ENCODE measurements at places on chromosomes 5 and 9. TPM values are rescaled to one million over a fixed set of nuclear protein-coding genes. Genes with fewer than 3 reads are reported as not detected.

MTREX gene
- 107 TPM for total RNA-seq

PPWD1 gene
- total RNA-seq: 46.9 TPM

PCDHB10 gene
- total RNA-seq: not detected

SLCO4C1 gene
- 0.24 TPM for total RNA-seq

CLIC3 gene
- total RNA-seq: not detected

ACSL6 gene
- 5.8 TPM for total RNA-seq

PLGRKT gene
- 27.3 TPM for total RNA-seq

DNA sequence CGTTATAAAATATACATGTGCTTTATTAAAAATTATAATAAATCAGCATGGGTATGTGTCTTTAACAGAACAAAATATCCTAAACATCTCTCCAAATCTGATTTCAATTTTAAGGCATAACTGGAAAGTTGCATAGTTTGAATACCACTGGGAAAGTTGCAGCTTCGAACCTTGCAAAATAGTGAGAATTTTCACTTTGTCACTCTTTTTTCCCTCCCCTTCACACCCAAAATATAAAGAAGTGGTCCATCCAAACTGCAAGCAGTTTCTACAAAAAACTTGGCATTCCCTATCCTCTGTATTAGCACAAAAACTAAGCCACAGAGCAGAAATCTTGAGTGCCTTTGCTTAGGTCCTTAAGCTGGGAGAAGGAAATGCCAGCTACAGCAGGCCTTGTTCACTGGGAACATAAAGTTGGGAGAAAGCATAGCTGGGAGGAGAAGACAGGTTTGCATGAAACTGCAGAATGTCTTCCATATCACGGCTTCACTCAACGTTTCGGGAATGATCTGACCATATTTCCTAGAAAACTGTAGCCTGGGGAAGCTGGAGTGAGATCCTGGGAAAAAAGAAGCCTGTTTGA is 400.3 kb downstream of the EBF1 start:
- no peak for DNase-seq

DNA sequence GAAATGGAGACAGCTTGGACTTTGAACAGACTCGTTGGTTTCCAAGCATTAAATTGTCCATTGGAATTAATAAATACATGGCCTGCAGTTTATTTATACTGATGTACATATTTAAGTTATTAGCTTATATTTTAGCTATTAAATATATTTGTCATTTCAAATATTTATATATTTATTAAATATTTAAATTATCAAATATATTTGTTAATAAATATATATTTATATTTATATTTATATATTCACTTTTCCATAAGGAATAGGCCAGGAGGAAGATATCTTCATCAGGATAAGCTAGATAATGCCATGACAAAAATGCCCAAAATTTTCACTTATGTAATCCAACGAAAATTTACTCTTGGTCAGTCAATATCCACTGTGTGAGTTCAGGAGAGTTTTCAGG is 229.9 kb downstream of the ZNF608 start:
- DNase-seq: no peak

GRCh38 chr9:94948567-94949235 is 222.2 kb downstream of the AOPEP start:
- no peak for DNase-seq

DNA sequence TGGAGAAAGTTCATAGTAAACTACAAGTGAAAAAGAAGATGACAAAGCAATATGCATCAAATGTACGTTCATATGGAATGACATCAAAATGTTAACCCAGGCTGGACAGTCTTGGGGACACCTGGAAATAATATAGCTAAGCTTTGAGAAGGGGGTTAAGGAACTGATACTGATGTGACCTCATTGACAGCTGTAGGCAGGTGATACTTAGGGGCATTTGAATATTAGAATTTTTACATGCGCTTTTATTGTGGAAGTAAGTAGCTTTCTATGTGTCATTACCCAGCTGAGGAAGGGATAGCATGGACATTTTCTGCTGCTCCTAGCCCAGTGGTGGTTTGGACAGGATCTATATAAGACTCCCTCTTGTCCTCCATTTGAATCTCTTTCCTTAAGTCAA is 299.7 kb downstream of the CWC27 start:
- no peak for DNase-seq

- DNase-seq: no peak
Measured at GRCh38 chr5:11126844-11127243, 365.8 kb upstream of the DAP start.

- DNase-seq: no peak
Measured at GRCh38 chr5:131258733-131259132, 5.1 kb upstream of the CDC42SE2 start.

DNA sequence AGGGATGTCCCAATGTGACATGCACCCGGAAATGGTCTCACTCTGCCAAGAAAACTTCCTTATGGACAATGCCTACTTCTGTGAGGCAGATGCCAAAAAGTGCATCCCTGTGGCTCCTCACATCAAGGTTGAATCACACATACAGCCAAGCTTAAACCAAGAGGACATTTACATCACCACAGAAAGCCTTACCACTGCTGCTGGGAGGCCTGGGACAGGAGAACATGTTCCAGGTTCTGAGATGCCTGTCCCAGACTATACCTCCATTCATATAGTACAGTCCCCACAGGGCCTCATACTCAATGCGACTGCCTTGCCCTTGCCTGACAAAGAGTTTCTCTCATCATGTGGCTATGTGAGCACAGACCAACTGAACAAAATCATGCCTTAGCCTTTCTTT is 37.6 kb upstream of the CCDC152 start:
- no peak for DNase-seq

All from activated naive CD8-positive, alpha-beta T cell treated with anti-CD3 and anti-CD28 coated beads for 36 hours (primary cell).